NCI-H1436 (cell line): ENCODE measurements at places on chromosomes 2 and 18.
A peak's percentile ranks its signal among the peaks of the same experiment; 100 is the strongest.

GRCh38 chr2:235314371-235314930, 179.4 kb upstream of the AGAP1 start:
- no peak for DNase-seq

DNA sequence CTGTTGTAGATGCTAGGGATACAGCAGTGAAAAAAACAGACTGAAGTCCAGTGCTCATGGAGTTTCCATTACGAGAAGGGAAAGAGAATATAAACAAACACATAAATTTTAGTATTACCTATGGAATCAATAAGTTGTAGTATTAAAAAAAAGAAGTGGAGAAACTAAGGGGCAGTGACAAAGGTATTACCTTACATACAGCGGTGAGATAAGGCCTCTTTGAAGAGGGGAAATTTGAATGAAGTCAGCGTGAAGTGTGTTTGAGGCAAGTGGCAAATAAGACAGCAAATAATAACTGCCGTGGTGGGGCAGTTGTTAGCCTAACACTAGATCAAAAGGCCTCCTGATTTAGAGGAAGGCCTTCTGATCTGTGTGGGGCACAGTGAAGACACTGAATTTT, 57.9 kb downstream of the TLK1 start:
- peak; percentile 66 for DNase-seq

DNA sequence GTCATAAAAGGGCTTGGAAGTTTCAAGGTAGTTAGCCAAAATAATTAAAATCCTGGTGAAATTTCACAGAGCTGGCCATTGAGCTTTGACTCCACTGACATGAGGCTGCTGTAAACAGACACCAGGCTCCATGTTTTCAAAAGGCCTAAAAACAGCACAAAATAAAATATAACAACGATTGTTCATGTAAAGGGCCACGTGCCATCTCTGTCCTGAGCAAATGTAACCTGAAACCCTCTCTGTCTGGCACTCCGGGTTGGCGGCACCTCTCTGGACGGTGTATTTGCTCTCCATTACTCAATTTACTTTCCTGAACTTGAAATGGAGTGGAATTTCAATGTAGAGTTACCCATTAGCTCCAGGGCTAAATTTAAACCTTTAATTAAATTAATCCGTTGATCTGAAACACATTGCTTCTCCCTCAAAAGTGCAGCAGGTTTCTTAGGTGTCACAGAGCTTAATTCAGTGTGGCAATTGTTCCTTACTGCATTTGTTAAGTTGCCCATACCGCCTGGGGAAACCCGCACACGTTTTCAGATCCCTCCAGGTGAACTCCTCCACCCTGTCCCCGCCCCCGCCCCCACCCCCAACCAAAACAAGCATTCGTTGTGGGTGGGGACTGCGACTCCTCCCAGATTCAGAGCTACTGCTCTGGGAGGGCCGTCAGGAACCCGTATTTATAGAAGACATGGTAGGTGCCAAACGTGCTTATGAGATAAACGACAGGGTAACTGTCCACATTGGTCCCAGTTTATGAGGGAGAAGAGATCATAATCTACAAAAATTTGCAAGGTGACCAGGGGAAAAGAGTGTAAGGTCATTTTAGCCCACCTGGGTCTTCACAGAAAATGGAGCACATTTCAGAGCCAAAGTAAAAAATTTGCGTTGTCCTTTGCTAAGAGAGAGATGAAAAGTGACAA, 1.2 kb upstream of the CABLES1 start:
- DNase-seq: peak; percentile 81

DNA sequence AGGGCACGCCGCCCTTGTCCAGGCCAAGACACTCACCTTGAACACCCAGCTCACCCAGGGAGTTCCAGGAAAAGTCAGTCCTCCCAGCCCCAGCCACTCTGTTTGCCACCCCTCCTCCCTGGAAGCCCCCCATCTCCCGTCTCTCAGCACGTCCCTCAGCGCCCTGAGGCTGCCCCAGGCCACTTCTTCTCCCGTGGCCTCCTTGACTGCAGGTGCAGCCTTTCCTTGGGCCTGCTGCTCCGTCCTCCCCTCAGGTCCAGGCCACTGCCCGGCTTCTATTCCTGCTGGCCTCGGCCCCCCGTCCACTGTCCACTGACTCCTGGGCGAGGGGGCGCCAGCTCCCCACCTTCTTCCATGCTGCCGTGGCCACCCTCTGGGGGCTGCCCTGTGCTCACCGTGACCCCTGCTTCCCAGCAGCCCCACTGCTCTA, 239.1 kb downstream of the HDAC4 start:
- no peak for DNase-seq

GRCh38 chr18:78496079-78496478, 483.5 kb upstream of the SALL3 start:
- DNase-seq: no peak

GRCh38 chr18:58194028-58194427, 150.0 kb downstream of the NEDD4L start:
- DNase-seq: no peak

DNA sequence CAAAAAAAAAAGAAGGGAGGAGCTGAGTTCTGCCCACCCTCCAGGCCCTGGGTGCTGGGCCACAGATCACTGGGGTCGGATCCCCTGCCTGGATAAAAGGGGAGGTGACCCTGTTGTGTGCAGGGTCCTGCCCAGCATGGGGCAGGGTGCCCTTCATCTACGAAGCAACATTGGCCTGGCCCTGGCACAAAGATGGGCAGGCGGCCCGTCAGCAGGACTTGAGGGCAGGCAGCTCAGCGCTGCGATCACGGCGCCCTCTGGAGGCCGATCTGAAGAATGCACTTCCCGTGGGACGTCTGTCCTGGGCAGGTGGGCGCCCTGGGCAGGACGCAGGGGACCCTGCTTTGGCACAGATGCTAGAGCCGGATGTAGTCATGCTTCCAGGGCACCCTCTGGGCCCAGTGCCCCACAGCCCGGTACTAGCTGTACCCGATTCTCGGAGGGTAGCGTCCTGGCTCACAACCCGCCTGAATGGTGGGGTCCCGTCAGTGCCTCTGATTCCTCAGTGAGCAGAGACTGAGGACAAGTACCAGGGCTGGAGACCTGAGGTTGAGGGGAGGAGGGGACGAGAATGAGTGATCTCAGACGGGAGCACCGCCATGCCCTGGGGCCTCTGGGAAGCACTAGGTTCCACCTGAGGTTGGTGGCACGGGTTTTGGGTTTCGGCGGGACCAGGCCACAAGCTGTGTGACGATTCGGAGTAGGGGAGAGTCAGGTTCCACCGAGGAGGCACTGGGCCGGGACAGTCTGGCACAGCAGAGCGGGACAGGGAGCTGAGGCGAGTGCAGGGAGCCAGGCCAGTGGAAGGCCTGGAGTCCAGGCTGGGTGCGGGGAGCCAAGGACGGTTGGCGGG, 18.0 kb downstream of the ARID5A start:
- DNase-seq: peak; percentile 54

GRCh38 chr2:195818106-195818505, 161.1 kb downstream of the SLC39A10 start:
- DNase-seq: no peak

- DNase-seq: no peak
These were observed 187.8 kb downstream of the KCNJ3 start for GRCh38 chr2:154886316-154886715.

GRCh38 chr2:111919365-111919764, 21.0 kb downstream of the MERTK start:
- DNase-seq: no peak

DNA sequence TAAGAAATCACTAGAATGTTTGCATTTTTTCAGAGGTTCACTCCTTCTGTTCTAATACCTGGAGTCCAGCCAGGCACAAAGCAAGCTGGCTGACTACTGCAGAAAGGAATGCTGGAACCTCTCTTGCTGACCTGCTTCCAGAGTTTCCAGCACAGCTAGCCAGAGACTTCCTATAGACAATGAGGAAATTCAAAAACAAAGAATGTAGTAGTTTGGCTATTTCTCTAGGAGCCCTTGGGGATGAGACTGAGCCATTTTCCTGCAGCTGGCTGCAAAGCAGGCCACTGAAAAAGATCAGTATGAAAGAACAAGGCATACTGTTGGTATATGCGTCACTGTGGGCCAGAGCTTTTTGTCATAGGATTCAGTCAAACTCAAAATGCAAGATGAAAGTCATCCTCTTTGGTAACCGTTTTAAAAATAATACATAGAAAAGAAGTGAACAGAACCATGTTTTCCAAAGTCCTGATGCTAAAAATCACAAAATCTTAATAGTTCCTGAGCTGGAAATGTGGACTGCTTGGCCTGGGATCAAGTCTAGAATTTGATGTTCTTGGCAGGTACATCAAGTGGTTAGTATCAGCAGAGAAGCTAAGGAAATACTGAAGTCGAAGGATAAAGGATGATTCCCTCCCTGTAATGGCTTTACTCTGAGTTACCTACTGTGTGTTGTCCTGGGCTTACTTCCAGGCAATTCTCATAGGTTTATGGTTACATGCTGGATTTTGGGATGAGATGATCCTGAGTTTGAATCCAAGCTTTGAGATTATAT, 9.0 kb upstream of the DSEL start:
- no peak for DNase-seq

DNA sequence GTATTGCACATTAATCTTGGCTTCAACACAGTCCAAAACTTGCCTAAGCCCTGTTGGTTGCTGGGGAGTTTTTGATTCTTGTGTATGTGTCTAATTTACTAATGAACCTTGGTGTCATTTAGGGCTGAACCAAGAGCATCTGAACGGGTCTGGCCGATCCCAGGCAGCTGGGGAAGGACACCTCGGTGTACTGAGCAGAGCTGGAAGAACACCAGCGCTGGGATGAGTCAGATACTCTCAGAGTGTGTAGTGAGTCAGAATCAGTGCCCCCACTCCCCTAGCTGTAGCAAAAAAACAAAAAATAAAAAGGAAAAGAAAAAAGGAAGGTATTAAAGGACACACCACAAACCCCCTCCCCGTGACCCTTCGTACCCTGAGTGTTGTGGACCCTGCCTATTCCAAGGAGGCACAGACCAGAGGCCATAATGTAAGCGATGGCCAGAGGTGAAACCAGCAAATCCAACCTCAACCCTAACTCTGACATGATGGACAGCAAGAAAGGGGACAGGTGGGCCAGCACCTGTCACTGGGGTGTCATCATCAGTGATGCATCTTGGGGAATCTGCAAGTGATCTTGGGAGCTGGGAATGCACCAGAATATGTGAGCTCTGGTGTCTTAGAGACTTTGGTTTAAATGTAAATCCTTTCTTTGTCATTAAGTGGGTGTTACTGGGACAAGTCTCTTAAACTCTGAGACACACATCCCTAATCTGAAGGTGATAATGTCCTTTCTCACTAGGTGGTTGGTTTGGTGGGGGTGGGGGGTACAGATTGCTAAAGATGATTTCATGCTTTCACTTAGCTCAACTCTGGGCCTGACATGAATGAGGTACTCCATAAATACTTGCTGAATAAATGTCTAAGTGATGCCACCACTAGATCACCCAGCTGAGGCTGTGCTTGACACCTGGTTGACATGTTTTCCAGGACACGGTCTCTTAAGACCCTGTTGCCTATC, 34.2 kb upstream of the NCOA1 start:
- DNase-seq: no peak

DNA sequence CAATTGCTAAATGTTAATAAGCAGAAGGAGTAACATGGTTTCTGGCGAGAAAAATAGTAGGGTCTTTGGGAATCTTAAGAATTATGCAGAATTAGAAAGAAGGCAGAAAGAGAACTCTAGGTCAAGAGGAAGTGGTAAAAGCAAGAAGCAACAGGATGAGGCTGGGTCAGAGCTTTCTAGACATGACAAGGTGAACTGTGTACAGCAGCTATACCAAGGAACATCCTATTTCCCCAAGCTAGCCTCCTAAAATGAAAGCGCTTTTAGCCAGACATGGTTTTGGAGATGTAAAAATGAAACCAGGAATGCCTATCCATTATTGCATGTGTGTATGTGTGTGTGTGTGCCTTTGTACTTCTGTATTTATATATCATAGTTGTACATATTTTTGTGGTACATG, 42.3 kb upstream of the STAT1 start:
- DNase-seq: no peak

GRCh38 chr18:69626643-69627242, 226.1 kb downstream of the DOK6 start:
- no peak for DNase-seq

DNA sequence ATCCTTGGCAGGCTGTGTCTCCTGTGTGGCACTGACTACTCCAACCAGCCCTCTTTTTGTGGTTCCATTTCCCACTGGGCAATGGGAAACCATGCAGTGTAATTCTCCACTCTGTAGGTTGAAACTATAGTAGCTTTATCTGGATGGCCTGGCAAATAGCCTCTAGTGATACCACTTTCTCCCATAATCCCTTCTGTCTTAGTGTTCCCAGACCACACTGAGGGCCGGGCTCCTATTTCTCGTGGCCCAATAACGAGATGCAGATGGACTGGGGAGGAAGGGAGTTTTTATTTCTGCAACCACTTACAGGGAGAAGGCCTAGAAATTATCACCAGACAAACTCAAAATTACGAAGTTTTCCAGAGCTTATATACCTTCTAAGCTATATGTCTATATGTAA, 24.7 kb downstream of the SKA1 start:
- no peak for DNase-seq

DNA sequence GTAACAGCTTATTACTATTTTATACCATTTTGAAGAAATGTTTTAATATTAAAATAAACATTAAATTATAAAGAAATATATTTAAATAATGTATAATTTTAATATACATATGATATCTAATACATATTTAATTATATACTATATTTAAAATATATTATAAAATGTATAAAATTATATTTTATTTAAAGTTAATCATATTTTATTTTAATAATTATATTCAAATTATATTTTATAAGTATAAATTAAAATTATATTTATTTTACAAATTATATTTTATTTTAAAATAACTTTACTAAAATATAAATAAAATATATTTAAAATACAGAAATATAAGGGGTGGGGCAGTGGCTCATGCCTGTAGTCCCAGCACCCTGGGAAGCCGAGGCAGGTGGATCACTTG, 2.1 kb downstream of the CRYGD start:
- no peak for DNase-seq

DNA sequence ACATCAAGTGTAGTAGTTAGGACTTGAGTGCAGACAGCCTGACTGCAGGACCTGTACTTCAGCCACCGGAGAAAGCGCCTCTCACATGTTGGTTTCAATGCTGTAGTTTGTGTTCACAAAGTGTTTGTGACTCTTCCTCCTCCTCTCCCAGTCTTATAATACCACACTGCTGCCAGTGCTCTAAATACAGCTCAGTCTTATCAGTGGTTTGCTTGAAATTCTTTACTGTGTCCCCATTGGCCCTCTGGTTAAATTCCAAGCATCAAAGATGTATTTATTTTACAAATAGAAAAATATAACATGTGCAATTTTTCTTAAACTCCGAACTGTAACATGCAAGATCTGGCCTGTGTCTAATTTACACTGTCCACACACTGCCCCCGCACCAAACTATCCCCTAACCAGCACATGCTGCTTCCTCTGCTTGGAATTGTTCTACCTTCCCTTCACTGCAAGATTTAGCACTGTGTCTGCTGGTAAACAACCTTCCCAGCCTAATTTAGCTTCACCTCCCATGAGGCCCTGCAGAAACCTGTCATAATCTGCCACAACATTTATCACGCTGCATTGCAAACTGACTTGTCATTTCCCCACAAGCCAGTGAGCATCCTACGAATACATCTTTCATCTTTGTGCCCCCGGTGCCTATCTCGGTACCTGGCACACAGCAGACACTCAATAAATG, 77.1 kb downstream of the SUMO1 start:
- DNase-seq: no peak

- DNase-seq: no peak
These were observed 175.7 kb upstream of the ARL4C start for GRCh38 chr2:234672498-234673150.
